ENCODE measurements at places on chromosomes 3 and 15. TPM values are rescaled to one million over a fixed set of nuclear protein-coding genes. Genes with fewer than 3 reads are reported as not detected.

DNA sequence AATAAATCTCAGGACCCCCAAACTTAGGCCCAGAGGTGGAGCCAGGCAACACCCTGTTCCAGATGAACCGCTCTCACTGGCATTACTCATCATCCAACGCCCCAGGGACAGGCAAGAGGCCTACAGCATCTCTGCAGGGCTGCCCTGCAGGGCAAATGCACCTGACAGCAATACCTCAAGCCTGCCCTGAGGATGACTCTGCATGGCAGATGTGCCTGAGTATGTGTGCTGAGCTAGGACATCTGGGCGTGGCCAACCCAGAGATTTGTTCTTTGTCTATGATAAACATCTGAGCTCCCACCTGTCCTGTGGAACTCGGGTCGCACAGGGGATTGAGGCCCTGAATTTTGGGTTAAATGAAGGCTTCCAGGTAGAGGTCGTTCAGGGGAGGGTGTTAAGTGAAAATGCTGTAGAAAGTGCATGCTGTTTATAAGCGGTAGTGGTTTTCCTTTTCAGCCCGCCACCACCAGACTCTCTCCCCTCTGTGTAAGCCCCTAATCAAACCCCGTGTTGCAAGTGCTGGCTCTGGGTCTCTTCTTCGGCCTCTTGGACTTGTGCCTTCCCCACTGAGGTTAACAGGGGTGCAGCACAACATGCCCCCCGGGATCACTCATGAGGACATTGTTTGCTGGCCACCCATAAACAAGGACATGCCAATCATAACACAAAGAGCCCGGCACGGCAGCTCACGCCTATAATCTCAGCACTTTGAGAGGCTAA is 92.3 kb downstream of the ATP10A start:
- H3K36me3 ChIP-seq = peaks cover 19% of the 10 kb centered on the region
- no peak overlapping the region for H3K4me3 ChIP-seq
- H3K27me3 ChIP-seq = no peaks in the 10 kb centered on the region
- DNase-seq = no peak
- H3K4me1 ChIP-seq = peaks cover 11% of the 10 kb centered on the region

GRCh38 chr15:72783004-72783639 is 436 bp downstream of the ADPGK start:
- H3K36me3 ChIP-seq = peaks cover 37% of the 10 kb centered on the region
- peaks cover 65% of the 10 kb centered on the region for H3K4me1 ChIP-seq
- DNase-seq = peak; percentile 57
- H3K4me3 ChIP-seq = peak overlapping the region; percentile 97
- peak overlapping the region; percentile 99 for H3K27ac ChIP-seq

DNA sequence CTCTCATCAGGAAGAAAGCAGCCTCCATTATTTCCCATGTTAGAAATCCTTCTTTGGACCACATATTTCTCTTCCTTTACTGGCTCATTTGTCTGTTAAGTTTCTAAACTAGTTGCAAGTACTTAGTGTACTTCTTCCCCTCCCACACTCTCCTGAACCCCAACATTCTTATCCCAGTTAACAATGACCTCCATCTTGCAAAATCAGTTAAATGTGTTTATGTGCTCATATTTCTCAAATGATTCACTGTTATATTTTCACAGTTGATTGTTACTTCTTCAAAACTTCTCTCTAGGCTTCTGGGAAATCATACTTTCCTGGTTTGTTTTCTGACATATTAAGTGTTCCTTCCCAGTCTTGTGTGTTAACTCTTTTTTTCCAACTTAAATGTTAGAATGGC is 856.9 kb downstream of the EPHA3 start:
- DNase-seq = no peak
- H3K4me3 ChIP-seq = no peak overlapping the region
- no peaks in the 10 kb centered on the region for H3K4me1 ChIP-seq
- no peaks in the 10 kb centered on the region for H3K36me3 ChIP-seq
- H3K27ac ChIP-seq = no peak overlapping the region
- no peaks in the 10 kb centered on the region for H3K27me3 ChIP-seq

DNA sequence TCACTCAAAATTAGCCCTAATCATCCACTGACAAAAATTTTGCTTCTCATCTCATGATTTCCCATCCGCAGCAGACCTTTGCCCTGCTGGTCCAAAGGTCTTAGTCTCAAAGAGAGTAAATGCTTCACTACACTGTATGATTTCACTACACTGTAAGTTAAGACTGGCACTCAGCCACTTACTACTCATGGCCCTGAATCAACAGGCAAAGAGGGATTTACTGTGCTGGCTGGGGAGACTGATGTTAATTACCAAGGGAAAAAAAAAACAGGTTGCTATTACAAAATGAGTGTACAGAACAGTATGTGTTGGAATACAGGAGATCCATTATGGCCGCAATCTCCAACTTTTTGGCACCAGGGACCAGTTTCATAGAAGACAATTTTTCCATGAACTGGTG is 214.8 kb downstream of the ZMAT3 start:
- no peak for DNase-seq
- H3K27me3 ChIP-seq = no peaks in the 10 kb centered on the region

GRCh38 chr3:64148955-64149653 is 76.2 kb downstream of the PRICKLE2 start:
- H3K4me3 ChIP-seq = no peak overlapping the region
- DNase-seq = no peak
- H3K4me1 ChIP-seq = no peaks in the 10 kb centered on the region
- H3K27me3 ChIP-seq = peaks cover 3% of the 10 kb centered on the region
- H3K36me3 ChIP-seq = no peaks in the 10 kb centered on the region

DNA sequence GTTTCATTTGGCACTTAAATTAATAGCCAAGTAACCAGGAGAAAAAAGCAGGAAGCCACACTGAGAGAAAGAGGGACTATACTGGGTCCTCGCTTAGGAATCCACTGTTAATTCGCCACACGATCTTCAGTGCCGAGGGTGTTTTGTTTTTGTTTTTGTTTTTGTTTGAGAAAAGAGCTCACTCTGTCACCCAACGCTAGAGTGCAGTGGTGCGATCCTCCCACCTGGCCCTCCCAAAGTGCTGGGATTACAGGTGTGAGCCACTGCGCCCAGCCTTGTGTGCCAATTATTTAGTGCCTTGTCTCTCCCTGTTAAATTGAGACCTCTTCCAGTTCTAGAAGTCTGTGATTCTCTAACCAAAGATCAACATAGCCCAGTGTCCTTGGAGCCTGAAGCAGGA is 53.8 kb upstream of the TPM1 start:
- H3K4me3 ChIP-seq = no peak overlapping the region
- H3K27ac ChIP-seq = no peak overlapping the region
- no peaks in the 10 kb centered on the region for H3K4me1 ChIP-seq
- H3K27me3 ChIP-seq = peaks cover 29% of the 10 kb centered on the region

DNA sequence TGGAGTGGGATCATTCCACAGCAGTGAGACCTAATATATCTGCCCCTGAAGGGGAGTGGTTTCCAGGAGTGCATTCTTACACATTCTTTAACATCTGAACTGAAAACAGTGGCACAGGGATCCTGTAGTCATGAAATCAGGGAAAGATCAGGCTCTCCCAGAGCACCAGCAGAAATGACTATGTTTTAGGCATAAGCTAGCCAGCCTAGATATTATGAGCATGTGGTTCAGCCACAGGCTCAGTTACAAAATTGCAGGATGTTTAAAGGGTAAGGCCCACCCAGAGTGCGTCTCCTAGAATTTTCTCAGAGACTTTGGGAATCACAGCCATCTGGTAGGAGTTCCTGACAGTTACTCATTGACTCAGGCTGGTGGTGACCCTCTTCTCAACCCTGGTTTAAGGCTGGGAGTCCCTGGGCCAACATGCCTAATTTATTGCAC is 20.9 kb downstream of the FSTL1 start:
- no peaks in the 10 kb centered on the region for H3K4me1 ChIP-seq
- H3K27me3 ChIP-seq = peaks cover 7% of the 10 kb centered on the region
- no peaks in the 10 kb centered on the region for H3K36me3 ChIP-seq
- no peak overlapping the region for H3K4me3 ChIP-seq

DNA sequence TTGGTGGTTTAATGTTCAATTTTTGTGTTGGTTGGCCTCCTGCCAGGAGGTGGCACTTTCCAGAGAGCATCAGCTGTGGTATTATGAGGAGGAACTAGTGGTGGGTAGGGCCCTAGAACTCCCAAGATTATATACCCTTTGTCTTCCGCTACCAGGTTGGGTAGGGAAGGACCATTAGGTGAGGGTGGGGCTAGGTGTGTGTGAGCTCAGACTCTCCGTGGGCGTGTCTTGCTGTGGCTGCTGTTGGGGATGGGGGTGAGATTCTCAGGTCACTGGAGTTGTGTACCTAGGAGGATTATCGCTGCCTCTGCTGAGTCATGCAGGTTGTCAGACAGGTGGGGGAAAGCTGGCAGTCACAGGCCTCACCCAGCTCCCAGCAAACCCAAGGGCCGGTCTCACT is 187.1 kb downstream of the DPH6 start:
- no peaks in the 10 kb centered on the region for H3K4me1 ChIP-seq
- no peak overlapping the region for H3K4me3 ChIP-seq
- H3K36me3 ChIP-seq = no peaks in the 10 kb centered on the region
- no peak for DNase-seq
- H3K27me3 ChIP-seq = no peaks in the 10 kb centered on the region

DNA sequence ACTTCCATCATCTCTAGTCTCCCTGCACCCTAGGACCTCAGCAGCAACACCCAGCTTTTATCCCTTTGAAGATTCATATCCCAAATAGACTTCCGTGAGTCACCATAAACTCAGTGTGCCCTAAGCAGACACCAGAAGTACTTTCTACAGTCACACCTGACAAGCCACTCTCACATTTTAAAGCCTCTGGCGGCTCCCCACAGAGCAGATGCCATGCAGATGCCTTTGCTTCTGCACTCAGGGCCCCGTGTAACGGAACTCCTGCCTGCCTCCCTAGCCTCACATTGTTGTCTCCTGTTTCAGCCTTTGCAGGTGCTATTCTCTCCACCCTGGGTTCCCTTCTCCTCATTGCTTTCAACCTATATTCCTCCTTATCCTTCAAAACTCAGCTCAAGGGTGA is 155.5 kb upstream of the SLC24A5 start:
- no peak overlapping the region for H3K4me3 ChIP-seq
- peaks cover 18% of the 10 kb centered on the region for H3K27me3 ChIP-seq
- H3K36me3 ChIP-seq = no peaks in the 10 kb centered on the region
- H3K4me1 ChIP-seq = peaks cover 12% of the 10 kb centered on the region
- no peak for DNase-seq

DNA sequence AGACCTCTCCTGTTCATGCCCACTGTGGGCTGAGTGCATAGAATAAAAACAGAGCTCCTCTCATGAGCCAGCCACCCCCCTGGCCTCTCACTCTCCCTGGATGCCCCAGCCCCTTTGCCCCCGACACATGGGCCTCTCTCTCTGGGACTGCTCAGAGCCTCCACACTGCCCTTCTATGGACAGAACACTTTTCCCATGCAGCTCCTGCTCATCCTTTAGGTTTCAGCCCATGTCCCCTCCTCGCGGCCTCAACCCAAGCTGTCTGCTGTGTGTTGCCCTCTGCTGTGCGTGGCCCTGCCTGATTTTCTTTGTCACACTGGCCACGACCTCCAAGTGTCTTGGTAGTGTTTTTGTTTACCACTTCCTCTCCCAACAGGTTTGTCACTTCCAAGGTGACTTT is 20.7 kb upstream of the PRR23E start:
- H3K27ac ChIP-seq = no peak overlapping the region
- H3K4me3 ChIP-seq = no peak overlapping the region
- no peak for DNase-seq
- H3K27me3 ChIP-seq = peaks cover 25% of the 10 kb centered on the region
- H3K36me3 ChIP-seq = no peaks in the 10 kb centered on the region

DNA sequence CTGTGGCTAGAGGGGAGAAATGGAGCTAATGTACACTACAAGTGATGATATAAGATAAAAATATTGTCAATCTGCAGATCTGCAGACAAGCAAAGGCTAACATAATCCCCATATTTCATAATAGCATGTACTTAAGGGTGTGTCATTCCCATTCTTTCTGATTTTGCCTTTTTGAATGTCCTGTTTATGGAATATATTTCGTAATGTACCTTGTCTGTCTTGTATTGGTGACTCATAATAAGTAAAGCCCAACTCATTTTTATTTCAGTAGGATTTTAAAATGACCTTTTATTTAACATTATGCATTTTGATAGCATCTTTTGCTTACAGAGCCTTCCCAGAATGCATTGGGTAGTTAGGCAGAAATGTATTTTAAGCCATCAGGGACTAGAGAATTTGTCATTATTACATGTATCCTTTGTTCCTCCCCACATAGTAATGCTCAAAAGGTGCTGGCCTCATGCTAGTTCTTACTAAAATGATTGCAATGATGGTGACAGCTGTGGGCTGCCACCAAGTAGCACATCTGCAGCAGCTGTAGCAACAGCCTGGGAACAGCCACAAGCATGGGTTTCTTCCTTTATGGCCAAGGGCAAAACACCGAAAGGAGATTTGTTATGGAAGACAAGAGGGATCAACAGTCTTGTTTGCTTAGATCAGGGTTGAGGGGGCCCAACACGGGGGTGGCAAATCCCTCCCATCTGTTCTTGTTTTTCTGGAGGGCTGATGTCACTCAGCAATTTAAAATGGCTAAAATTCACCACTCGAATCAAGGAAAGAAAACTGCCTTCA is 188.5 kb downstream of the CADPS start:
- no peak for DNase-seq
- no peaks in the 10 kb centered on the region for H3K4me1 ChIP-seq
- peaks cover 2% of the 10 kb centered on the region for H3K27me3 ChIP-seq
- no peak overlapping the region for H3K27ac ChIP-seq

- H3K4me1 ChIP-seq = peaks cover 45% of the 10 kb centered on the region
- H3K4me3 ChIP-seq = peak overlapping the region; percentile 92
- H3K36me3 ChIP-seq = peaks cover 36% of the 10 kb centered on the region
- peak; percentile 28 for DNase-seq
- H3K27ac ChIP-seq = peak overlapping the region; percentile 98
These were observed 589 bp downstream of the ANAPC13 start for GRCh38 chr3:134485075-134485717.

DNA sequence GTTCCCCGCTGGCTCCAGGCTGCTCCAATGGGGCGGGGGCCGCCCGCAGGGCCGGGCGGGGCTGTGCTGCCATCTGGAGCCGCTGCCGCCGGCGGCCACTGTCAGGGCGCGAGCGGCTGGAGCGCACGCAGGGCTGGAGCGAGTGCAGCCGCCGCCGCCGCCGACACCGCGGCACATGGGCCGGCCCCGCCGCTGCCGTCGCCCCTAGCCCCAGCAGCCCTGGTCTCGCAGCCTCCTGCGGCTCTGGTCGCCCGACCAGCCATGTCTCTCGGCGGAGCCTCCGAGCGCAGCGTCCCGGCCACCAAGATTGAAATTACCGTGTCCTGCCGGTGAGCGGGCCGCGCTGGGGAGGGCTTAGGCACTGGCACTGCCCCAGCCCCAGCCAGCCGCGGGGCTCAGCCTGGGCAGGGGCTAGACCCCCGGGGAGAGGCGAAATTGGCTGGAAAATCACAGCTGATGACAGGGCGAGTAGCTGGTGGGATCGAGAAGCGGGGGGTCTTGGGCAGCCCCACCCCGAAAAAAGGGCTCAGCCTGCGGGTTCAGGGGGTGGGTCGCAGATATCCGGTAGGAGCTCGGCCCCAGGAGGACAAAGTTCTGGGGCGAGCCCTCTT is at the start of gene CPNE9:
CPNE9 (plus strand) TSS at position 98 of the 611 bp plus-strand sequence; CDS start at position 262, 164 bp downstream.
- no peak within 1 kb of the TSS for H3K27ac ChIP-seq
- H3K4me1 ChIP-seq = peaks cover 9% of the 10 kb centered on the region
- peak; percentile 16 for DNase-seq
- peaks cover 27% of the 10 kb centered on the region for H3K36me3 ChIP-seq
- peaks cover 20% of the 10 kb centered on the region for H3K27me3 ChIP-seq
- H3K4me3 ChIP-seq = no peak within 1 kb of the TSS

The COL6A6 gene
- not detected for total RNA-seq

The MIX23 gene
- 250 TPM for total RNA-seq

The KIF9 gene
- 5.3 TPM for total RNA-seq

Measured in activated CD4-positive, alpha-beta T cell treated with anti-CD3 and anti-CD28 coated beads for 36 hours (primary cell).